ENCODE measurements at places on chromosomes 13 and 19.

DNA sequence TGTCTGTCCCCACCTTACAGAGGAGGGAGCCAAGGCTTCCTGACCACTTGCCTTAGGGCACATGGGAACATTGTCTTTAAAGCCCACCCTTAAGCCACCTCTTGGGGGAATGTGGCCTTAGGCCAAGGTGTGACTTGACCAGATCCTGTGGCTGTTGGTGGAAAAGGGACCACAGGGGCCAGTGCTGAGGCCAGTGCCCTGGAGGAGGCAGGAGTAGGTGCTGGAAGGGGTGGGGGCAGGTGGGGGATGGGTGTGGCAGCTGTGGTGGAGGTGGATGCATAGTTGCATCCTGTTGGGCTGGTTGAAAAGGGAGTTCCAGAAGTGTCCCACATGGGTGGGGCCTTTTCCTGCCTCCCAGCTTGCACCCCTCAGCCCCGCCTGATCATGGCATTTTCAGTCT lies 44.8 kb downstream of the DNM2 start:
- H3K27me3 ChIP-seq = no peaks in the 10 kb centered on the region
- peak overlapping the region; percentile 25 for H3K27ac ChIP-seq
- no peaks in the 10 kb centered on the region for H3K36me3 ChIP-seq
- no peak for DNase-seq
- H3K4me1 ChIP-seq = peaks cover 50% of the 10 kb centered on the region
- no peak overlapping the region for H3K4me3 ChIP-seq

DNA sequence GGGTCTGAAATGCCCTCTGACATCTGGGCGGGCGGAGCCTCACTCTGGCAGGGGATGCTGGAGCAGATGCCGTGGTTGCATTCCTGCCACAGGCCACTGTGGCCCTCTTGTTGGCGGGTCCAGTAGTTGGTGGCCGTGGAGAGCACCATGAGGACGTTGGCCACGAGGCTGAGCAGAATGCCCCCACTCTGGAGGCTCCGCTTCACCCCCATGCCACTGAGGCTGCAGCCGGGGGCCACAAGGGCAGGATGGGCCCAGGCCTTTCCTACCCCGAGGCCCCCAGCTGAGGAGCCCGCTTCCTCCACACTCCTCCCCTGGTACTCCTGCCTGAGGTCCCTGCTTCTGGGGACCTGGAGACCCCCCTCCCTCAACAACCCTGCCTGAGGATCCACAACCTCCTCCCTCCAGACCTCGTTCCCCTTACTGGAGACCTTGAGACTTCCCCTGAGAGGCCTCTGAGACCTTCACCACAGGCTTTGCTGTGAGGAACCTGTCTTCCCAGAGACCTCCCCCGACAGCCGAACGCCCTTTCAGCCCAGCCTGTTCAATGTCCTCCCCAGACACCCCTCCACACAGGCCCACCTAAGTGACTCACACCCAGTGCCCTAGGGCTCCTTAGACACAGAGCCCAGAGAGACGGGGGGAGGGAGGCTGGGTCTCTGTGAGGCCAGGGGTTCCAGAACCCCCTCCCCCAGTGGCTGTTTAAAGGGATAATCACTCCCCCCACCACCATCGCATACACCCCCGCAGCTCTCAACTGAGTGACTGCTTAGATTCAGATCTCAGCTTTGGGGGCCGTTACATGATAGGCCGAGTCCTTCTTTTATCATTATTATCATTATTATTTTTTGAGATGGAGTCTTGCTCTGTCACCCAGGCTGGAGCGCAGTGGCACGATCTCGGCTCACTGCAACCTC lies at the start of gene CLDND2:
Gene CLDND2, minus strand, starts transcription at position 638 of the 917 bp plus-strand sequence. Its CDS starts 426 bp downstream, at position 212.
- peak within 1 kb of the TSS; percentile 81 for H3K4me3 ChIP-seq
- H3K27me3 ChIP-seq = no peaks in the 10 kb centered on the region
- H3K36me3 ChIP-seq = no peaks in the 10 kb centered on the region
- peak within 1 kb of the TSS; percentile 57 for H3K27ac ChIP-seq

DNA sequence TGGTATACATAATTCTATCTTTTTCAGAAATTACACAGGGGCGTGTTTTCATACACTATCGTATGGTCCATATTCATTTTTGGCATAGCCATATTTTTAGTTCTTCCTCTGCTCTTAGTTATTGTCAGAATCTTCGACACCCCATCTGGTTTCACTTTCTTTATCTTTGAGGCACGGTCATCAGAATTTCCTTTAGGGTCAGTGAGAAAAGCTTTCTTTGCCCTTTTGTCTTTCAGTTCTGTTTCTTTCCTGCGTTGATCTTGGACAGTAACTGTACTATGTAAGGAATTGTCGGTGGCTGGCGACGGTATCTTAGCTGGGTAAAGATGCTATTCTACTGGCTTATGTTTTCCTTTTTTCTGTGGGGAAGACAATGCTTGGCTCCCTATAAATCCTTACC lies 10.6 kb upstream of the KIR2DL4 start:
- DNase-seq = no peak
- H3K4me1 ChIP-seq = no peaks in the 10 kb centered on the region
- H3K36me3 ChIP-seq = no peaks in the 10 kb centered on the region
- no peaks in the 10 kb centered on the region for H3K27me3 ChIP-seq
- H3K4me3 ChIP-seq = peak overlapping the region; percentile 54

GRCh38 chr19:50818859-50819472 lies 4.6 kb downstream of the KLK1 start:
- no peaks in the 10 kb centered on the region for H3K36me3 ChIP-seq
- H3K4me3 ChIP-seq = no peak overlapping the region
- no peak for DNase-seq

GRCh38 chr19:54390942-54391577 lies 24.2 kb upstream of the TTYH1 start:
- no peak for DNase-seq
- H3K27ac ChIP-seq = no peak overlapping the region
- H3K4me1 ChIP-seq = no peaks in the 10 kb centered on the region
- H3K4me3 ChIP-seq = no peak overlapping the region
- H3K36me3 ChIP-seq = no peaks in the 10 kb centered on the region

GRCh38 chr13:25686831-25687470 lies 315.2 kb downstream of the ATP8A2 start:
- no peaks in the 10 kb centered on the region for H3K27me3 ChIP-seq
- H3K36me3 ChIP-seq = no peaks in the 10 kb centered on the region
- H3K27ac ChIP-seq = no peak overlapping the region
- DNase-seq = no peak
- peaks cover 15% of the 10 kb centered on the region for H3K4me1 ChIP-seq

- peak overlapping the region; percentile 99 for H3K27ac ChIP-seq
- no peaks in the 10 kb centered on the region for H3K36me3 ChIP-seq
- H3K4me3 ChIP-seq = peak overlapping the region; percentile 93
- DNase-seq = no peak
These were observed 11.0 kb upstream of the JUND start for GRCh38 chr19:18292462-18292809.

- no peaks in the 10 kb centered on the region for H3K27me3 ChIP-seq
- H3K27ac ChIP-seq = no peak overlapping the region
- no peak for DNase-seq
These were observed 12.3 kb downstream of the RUBCNL start for GRCh38 chr13:46374710-46375109.

- DNase-seq = no peak
- no peak overlapping the region for H3K4me3 ChIP-seq
- no peaks in the 10 kb centered on the region for H3K4me1 ChIP-seq
- no peaks in the 10 kb centered on the region for H3K36me3 ChIP-seq
These were observed 531.3 kb downstream of the RFC3 start for GRCh38 chr13:34349091-34349722.

DNA sequence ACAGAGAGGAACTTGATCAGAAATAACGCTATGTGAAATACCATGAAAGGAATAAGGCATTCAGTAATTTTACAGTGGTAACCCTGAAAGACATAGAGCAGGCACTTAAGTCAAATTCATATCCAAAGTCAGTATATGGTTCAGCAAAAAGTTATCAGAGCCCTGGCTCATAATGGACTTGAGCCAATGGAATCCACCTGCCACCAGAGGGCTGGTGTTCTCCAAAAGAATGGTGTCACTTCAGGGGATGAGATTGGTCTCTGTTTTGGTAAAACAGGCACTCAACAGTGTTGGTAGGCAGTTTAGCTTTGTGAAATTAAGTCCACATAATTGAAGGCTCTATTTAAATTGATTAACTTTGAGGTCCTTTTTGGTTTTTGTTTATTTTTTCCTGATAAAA lies 93.9 kb downstream of the LIG4 start:
- no peak overlapping the region for H3K27ac ChIP-seq
- H3K36me3 ChIP-seq = no peaks in the 10 kb centered on the region
- DNase-seq = no peak
- no peak overlapping the region for H3K4me3 ChIP-seq
- no peaks in the 10 kb centered on the region for H3K4me1 ChIP-seq

GRCh38 chr19:49809160-49809940 lies 3.7 kb downstream of the FUZ start:
- H3K27ac ChIP-seq = peak overlapping the region; percentile 73
- H3K27me3 ChIP-seq = no peaks in the 10 kb centered on the region
- no peak for DNase-seq
- H3K36me3 ChIP-seq = peaks cover 14% of the 10 kb centered on the region

DNA sequence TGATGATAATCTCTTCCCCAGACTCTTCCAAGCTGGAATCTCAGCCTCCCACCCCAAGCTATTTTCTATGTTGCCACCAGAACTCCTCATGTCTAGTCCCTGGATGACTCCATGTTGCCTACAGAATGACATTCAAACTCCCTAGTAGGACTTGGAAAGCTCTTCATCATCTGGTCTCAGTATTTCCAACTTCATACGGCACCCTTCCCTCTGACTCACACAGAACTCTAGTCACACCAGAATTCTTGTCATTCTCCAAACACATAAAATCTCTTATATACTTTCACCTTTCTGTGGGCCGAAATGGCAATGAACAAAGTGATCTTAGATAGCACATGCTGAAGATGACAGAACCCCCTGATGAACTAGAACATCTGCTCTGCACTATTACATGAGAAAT lies 86.2 kb downstream of the CAB39L start:
- peaks cover 18% of the 10 kb centered on the region for H3K4me1 ChIP-seq
- H3K4me3 ChIP-seq = no peak overlapping the region
- no peak for DNase-seq
- H3K27me3 ChIP-seq = no peaks in the 10 kb centered on the region
- peak overlapping the region; percentile 31 for H3K27ac ChIP-seq
- no peaks in the 10 kb centered on the region for H3K36me3 ChIP-seq

DNA sequence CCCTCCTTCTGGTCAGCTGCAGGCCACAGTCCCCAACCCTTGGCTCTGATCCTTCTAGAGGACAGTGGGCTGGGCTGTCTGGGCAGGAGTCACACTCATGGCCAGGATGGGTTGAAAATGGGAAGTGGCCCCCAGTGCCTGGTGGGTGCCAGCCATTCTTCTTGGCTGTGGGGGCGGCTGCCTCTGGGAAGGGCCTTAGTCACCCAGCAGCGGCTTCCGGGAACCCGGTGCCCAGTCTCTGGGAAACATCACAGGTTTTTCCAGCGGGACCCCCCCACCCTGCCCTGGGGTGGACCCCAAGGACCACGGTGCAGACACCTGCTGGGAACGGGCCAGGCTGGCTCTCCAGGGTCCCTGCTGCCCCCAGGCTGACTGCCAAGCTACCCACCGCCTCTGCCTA lies 27.3 kb upstream of the SLC7A10 start:
- no peaks in the 10 kb centered on the region for H3K27me3 ChIP-seq
- H3K4me1 ChIP-seq = no peaks in the 10 kb centered on the region
- no peak for DNase-seq
- no peaks in the 10 kb centered on the region for H3K36me3 ChIP-seq
- H3K27ac ChIP-seq = no peak overlapping the region
- H3K4me3 ChIP-seq = no peak overlapping the region

- H3K27me3 ChIP-seq = no peaks in the 10 kb centered on the region
- H3K4me3 ChIP-seq = peak overlapping the region; percentile 96
- peaks cover 16% of the 10 kb centered on the region for H3K4me1 ChIP-seq
These were observed 1.1 kb upstream of the MED26 start for GRCh38 chr19:16628984-16629691.

GRCh38 chr19:13726323-13726722 lies 38.0 kb upstream of the MRI1 start:
- no peak overlapping the region for H3K4me3 ChIP-seq
- DNase-seq = no peak

GRCh38 chr19:35316560-35316959 lies 12.4 kb upstream of the CD22 start:
- no peak overlapping the region for H3K27ac ChIP-seq
- no peak for DNase-seq
- H3K27me3 ChIP-seq = no peaks in the 10 kb centered on the region
- no peaks in the 10 kb centered on the region for H3K36me3 ChIP-seq
- H3K4me3 ChIP-seq = no peak overlapping the region
- no peaks in the 10 kb centered on the region for H3K4me1 ChIP-seq

DNA sequence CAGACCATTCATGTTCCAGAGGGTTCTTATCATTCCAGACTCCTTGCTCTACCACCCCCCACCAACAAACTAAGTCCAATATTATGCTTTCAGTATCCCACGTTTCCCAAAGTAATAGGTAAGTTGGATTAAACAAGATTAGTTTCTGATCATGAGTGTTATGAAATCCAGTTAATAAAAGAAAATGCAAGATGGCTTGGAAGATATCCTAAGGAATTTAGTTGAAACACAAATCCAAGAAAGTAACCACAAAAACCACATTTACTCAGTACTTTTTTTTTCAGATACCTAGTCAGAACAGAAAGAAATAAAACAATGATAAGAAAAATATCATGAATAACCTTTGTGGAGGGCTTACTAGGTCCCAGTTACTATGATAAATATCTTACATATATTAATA lies 119.4 kb upstream of the MIR17HG start:
- no peak for DNase-seq
- H3K4me3 ChIP-seq = no peak overlapping the region
- no peaks in the 10 kb centered on the region for H3K4me1 ChIP-seq
- H3K27me3 ChIP-seq = no peaks in the 10 kb centered on the region

DNA sequence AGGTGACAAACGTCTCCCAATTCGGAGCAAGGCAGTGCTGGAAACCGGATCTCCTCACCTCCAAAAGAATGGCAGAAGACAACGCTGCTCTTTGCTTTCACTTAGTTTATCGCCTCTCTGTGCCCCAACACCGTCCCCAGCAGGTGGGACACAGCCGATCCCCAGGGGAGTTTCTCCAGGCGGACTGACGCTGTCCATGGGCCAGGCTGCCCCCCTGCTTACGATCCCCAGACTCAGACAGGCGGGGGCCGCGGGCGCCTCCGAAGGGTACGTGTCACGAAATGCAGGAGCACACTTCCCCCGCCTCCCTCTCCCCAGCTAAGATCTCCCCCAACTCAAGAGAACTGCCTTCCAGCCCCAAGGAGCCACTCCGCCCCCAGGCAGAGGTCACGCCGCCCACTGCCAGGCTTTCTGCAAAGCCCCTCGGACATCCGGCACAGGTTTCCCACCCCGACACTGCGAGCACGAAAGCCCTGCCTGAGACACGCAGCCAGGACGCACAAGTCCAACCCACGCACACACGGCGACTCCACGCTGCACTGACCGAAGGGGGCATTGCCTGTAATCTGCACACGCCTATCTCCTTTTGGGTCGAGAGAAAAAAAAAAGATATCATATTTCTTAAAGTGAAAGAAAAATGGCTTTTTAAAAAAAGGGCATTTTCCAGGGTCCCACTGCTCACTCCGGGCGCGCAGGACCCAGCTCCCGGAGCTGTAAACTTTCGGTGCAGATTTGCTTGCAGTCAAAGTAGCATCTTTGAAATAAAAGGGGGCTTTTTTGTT lies 2.0 kb downstream of the SPRY2 start:
- no peaks in the 10 kb centered on the region for H3K36me3 ChIP-seq
- peak overlapping the region; percentile 82 for H3K4me3 ChIP-seq
- DNase-seq = peak; percentile 63
- H3K4me1 ChIP-seq = peaks cover 8% of the 10 kb centered on the region

- DNase-seq = no peak
- H3K27ac ChIP-seq = no peak overlapping the region
- H3K27me3 ChIP-seq = no peaks in the 10 kb centered on the region
- H3K4me3 ChIP-seq = no peak overlapping the region
- H3K4me1 ChIP-seq = peaks cover 9% of the 10 kb centered on the region
These were observed 2.7 kb upstream of the NUP62 start for GRCh38 chr19:49932041-49932451.

GRCh38 chr13:100129605-100130004 lies 40.7 kb downstream of the PCCA start:
- no peak for DNase-seq
- peaks cover 5% of the 10 kb centered on the region for H3K4me1 ChIP-seq
- no peaks in the 10 kb centered on the region for H3K36me3 ChIP-seq
